ENCODE measurements at places on chromosomes 6 and 20. TPM values are rescaled to one million over a fixed set of nuclear protein-coding genes. Genes with fewer than 3 reads are reported as not detected.

The PRDM1 gene
- 0.51 TPM for total RNA-seq

The FERMT1 gene
- 3.7 TPM for total RNA-seq

The GPX5 gene
- total RNA-seq, result not detected

The ALDH8A1 gene
- not detected for total RNA-seq

The HLA-G gene
- not detected for total RNA-seq

The NHLRC1 gene
- total RNA-seq, result 1.5 TPM

All from pericardium fibroblast (primary cell).